ENCODE measurements at places on chromosomes 16 and 17.
A peak's percentile ranks its signal among the peaks of the same experiment; 100 is the strongest.

- DNase-seq, result no peak
These were observed 1.9 kb upstream of the DNASE1 start for GRCh38 chr16:3652373-3653195.

DNA sequence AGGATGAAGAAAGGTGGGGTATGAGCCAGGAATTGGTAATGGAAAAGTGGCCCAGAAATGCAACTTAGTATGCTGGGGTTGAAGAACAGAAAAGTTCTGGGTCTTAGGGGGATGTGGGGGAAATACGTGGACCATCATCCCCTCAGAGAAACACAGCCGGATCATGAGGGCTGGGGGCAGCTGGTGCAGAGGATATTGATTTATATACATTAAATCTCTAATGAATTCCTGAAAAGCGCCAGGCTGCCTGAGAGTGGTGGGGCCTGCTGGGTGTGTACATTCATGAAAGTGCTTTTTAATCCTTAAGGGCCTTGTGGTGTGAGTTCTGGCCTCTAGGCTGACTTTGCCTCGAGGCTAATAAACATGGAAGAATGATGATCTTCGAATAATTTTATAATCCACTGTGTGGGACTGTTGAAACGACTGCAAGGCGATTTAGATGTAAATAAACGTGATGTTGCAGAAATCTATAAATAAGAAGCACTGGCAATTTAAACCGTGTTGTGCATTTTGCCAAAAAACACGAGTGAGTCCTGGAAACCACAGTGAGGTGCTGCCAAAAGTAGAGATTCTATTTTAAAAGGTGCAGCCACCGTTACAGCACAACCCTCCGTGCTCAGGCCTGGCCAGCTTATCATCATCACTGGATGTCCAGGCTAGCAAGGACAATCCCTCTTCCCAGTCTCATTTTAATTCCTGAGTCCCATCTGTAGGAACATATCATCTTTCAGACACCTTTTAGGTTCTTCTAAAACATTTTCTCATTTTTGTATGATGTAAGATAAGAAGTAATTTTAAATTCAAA lies 32.1 kb downstream of the PRKAR1A start:
- no peak for DNase-seq

DNA sequence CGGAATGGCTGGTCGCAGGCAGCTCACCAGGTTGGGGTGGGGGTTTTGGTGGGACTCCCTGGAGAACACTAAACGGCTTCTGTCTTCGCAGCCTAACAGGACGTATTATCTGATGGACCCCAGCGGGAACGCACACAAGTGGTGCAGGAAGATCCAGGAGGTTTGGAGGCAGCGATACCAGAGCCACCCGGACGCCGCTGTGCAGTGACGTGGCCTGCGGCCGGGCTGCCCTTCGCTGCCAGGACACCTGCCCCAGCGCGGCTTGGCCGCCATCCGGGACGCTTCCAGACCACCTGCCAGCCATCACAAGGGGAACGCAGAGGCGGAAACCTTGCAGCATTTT lies 59.7 kb downstream of the PDPK1 start:
- DNase-seq, result no peak

- DNase-seq, result no peak
These were observed 262.0 kb downstream of the CPPED1 start for GRCh38 chr16:12541672-12542071.

DNA sequence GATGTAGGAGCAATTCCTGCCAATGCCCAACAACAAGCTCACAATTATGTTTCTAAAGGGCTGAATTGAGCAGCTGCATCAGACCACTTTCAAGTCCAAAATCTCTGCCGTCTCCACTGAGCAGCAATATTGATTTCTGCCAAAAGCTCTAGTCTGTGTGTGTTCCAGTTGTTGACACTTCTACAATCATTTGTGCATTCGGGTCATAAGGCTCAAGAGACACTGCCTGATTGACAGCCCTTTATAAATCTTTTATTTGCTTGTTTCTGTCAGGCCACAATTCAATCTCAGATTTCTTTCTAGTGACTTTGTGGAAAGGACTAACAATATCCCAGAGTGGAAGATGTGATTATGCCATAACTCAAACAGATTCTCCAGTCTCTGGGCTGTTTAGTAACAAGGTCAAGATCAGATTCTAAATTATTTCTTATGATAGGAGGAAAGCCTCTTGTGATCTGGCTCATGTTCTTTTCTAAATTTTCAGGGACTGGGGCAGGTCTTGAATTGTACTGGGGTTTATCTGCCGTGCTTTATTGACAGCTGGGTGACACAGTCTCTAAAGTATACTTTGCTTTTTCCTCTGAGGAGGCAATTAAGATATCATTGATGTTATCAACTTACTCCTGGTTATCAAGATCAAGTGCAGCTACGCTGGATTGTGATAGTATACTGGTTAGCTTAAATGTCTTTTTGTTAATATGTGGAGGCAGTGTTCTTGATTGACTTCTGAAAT lies 377.1 kb downstream of the CNTNAP4 start:
- DNase-seq, result no peak

- DNase-seq, result no peak
These were observed 3.3 kb downstream of the NR1D1 start for GRCh38 chr17:40097087-40097486.

DNA sequence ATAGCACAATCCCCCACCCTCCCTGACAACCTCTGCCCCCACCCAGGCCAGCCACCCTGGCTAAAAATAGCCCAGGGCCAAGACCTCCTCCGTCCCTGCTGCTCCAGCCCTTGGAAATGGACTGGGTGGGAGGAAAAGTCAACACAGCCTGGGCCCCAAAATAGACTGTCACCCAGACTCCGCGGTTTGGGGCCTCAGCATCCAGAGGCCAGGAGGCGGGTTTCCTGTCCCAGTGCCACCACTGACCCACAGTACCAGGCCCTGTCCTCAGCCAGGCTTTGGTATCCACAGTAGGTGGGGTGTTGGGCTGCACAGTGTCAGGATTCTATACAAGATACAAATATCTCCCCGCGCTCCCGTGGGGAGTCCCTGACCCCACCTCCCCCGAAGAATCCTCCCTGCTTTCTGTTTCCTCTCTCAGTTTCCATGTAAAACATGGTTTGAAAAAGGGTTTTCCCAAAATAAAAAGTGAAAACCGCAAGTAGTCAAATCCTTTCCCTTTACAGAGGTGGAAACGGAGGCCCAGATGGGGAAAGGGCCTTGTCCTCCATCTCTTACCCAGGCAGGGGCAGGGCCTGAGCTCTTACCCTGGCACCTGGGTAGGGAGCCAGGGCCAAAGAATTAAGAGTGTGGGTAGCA lies 20.1 kb downstream of the CPNE2 start:
- no peak for DNase-seq

DNA sequence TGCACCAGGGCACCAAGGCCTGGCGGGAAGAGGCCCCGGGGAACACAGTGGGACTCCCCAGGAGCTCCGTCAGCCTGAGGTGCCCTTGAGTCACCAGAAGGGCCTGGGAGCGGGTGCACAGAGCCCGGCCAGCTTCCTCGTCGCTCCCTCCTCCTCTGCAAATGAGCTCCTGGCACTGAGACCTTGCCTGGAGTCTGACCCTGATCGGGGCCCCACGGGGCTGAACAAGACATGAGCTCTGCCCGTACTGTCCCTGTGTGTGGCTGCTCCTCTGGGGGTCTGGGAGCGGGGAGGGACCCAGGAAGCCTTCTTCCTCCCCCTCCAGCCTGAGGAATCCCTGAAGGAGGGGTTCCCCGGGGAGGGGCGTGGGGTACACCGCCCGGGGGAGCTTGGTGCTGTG lies 36.4 kb upstream of the SSTR5 start:
- no peak for DNase-seq

- DNase-seq, result no peak
These were observed 9.9 kb downstream of the OSBPL7 start for GRCh38 chr17:47811709-47812108.

- DNase-seq, result no peak
These were observed 30.9 kb downstream of the SOCS1 start for GRCh38 chr16:11224894-11225676.

DNA sequence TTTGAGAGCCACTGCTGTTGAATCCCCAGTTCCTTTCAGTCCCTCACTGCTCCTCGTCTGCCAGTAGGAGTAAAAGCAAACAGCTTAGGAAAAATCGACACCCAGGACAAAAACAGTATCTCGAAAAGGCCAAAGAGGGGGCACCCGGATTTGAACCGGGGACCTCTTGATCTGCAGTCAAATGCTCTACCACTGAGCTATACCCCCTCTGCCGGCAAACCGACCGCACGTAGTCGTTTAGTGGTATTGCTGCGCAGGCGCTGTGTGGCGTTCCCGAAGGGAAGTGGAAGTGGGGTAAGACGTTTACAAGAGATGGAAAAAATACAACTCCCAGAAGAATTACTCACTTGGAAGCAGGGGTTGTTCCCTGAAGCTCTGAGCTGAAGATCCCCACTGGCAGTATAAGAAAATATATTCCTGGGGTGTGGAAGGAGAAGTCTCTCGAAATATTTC lies 2.2 kb upstream of the PLXDC1 start:
- DNase-seq, result peak; percentile 91

GRCh38 chr17:21298983-21299519 lies 14.5 kb downstream of the MAP2K3 start:
- DNase-seq, result no peak

- DNase-seq, result no peak
These were observed 2.2 kb downstream of the GSPT1 start for GRCh38 chr16:11913425-11914079.

DNA sequence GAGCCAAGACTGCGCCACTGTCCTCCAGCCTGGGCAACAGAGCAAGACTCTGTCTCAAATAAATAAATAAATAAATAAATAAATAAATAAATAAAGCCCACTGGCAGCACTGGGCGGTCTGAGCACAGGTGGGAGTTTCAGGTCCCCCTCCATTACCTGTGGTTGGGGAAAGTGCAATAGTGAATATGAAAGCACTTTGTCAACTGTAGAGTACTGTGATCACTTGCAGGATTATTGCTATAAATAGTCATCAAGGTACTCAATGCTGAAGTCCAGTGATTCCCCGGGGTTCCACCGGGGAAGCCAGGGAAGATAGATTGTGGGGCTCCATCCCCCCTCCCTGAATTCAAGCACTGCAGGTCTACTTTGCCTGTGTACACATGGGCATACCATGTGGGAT lies 42.7 kb upstream of the CPNE2 start:
- DNase-seq, result no peak

GRCh38 chr17:78674595-78675315 lies 97.6 kb upstream of the DNAH17 start:
- DNase-seq, result no peak

- DNase-seq, result no peak
These were observed 882 bp upstream of the TOX3 start for GRCh38 chr16:52547834-52548215.

DNA sequence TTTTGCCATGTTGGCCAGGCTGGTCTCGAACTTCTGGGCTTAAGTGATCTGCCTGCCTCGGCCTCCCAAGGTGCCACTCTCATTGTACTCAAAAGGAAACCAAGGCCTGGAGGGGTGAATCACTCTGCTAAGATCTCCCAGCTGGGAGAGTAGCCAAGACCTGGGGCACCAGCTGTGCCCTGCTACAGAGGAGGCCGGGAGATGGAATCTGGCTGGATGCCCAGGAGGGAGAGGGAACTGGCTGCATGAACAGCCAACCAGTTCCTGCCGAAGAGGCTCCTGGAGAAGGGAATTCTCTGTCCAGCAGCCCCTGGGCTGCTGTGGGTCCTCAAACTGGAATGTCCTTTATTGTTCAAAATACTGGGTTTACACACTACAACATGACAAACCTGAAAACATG lies 238.7 kb upstream of the CIBAR2 start:
- peak; percentile 68 for DNase-seq

DNA sequence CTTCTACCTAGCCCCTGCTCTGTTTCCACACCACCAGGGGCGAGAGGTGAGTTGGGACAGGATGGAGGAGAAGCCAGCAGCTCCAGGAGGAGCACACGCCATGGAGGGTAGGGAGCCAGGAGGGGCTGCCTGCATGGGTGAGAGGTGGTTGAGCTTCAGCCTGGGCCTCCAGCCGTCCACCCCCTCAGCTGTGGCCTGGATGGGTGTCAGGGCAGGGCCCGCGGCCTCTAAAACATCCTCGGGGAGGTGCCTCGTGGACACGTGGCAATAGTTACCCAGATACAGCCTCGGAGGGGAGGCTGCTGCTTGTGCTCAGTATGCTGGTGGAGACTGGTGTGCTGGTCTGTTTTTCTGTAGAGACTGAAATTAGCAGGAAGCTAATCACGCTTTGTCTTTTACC lies 104.7 kb upstream of the GSE1 start:
- no peak for DNase-seq

DNA sequence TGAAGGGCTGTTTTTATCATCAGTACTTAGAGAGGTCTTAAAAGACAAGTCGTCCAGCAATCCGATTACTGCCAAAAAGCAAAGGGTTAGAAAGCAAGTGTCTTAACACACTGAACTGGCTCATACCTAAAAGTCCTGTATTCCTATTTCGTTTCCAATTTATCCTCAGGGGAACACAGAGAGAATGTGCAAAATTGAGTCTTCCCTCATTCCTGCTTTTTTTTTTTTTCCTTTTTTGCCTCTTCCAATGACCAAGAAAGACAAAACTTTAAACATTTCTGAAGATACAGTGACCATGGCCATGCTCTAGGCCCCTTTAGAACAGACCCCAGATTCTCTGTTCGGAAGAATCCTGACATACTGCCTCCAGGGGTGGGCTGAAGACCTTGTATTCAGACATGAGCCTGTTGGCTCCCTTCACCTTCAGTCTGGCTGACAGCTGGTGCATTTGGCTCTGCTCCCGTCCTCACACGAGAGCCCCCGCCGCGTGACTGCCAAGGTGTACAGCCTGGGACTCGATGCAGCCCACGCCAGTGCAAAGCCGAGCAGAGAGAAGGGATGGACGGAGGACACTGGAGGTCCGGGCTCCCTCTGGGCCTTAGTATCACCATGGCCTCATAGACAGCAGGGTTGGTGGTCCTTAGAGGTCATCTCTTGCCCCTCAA lies 47.0 kb downstream of the COTL1 start:
- no peak for DNase-seq

DNA sequence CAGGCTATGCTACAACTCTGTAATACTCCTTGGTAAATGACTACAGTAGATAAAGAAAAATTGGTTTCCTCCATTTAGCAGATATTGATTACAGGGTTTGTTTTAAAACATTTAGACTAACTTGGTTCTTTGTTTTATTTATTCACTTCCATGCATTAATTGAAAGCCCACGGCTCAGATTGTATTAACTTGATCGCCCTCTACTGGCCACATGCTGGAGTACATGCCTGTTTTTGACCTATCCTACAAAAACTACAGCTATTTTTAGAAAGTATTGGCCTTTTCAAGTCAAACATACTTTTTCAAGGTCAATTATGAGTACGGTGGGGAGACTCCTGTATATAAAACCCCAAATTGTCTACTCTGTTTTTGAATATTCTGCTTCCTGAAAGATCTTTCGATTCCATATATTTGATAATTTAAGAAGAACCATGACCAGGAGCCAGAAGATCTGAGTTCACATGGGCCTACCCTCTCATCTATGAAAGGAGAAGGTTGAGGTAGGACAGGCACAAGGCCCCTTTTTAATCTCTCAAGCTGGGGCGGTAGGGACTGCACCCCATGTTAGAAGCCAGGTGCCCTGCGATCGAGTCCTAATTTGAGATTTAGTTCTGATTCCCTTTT lies 51.8 kb downstream of the CA10 start:
- peak; percentile 53 for DNase-seq

GRCh38 chr16:80862160-80862705 lies 57.8 kb upstream of the CDYL2 start:
- no peak for DNase-seq
